DMS53 (cell line): ENCODE measurements at places on chromosomes 7 and 10.
A peak's percentile ranks its signal among the peaks of the same experiment; 100 is the strongest.

- DNase-seq, result no peak
Observed at GRCh38 chr7:96953676-96954513, 51.5 kb upstream of the DLX6 start.

DNA sequence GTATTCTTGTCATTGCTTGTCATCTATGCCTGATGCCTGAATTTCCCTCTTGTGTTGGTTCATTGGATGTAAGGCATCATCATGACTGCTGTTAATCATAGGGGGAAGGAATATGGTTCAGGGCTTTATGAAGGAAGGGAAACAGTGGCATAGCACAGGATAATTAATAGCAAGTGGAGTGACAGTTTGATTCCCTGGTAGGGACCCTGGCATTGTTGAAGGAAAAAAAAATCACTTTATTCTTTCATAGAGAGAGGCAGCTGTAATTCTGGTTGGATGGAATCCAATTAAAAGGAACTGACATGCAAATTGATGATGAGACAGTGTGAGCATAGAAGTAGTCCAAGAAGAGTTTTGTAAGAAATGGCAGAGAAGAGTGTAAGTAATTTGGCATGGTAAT, 121.4 kb downstream of the AUTS2 start:
- no peak for DNase-seq

DNA sequence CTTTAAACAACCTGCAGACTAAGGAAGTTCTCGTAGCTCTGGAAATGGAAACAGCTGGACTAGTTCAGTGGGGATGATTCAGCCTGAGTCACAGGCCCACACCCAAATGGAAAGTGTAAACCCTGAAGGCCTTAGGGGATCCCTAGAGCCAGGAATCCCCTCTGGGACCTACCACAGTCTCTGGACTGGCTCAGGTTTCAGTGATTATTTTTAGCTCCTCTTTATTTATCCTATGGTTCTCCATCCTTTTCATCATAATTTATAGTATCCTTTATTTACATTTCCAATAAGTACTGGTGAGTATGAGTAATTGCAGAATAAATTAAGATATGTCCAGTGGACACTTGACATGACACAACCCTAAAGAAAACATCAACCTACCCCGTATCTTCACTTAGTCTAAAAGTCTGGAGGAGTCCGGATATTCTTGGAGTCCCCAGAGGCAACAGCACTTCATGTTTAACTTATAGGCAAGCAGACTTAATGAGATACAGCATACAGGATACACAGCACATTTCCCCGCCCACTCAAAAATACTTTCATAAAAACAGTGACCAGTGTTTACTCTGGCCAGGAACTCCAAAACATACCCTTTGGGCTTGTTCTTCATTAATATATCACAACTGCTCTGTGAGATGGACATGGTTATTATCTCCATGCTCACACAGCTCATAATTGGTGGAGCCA, 28.4 kb upstream of the SEMA3E start:
- DNase-seq, result peak; percentile 89

DNA sequence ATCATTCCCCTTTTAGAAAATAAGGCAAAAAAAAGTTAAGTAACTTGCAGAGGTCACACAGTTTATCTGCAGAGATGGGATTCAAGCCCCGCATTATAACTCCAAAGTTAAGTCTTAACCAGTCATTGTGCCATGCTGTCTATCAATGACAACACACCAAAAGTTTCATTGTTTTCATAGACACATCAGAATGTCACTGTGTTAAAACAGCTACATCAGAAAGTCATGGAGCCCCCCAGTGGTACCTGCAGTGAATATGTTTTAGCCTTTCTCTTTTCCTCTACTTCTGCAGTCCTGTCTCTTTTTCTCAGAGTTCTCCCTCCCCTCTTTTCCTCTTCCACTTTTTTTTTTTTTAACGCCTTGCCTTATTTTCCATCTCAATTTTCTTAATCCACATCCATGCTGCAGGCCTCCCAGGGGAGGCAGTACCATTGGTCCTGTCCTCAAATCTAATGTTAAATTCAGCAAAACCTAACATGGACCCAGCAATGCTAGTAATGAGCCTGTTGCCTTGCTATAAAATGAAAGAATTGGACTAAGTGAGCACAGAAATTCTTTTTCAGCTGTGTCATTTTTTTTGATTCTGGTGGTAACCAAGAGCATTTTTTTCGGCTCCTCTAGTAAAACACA, 3.8 kb upstream of the NRCAM start:
- peak; percentile 83 for DNase-seq

GRCh38 chr10:71211053-71211452, 1.3 kb upstream of the UNC5B start:
- DNase-seq, result no peak

DNA sequence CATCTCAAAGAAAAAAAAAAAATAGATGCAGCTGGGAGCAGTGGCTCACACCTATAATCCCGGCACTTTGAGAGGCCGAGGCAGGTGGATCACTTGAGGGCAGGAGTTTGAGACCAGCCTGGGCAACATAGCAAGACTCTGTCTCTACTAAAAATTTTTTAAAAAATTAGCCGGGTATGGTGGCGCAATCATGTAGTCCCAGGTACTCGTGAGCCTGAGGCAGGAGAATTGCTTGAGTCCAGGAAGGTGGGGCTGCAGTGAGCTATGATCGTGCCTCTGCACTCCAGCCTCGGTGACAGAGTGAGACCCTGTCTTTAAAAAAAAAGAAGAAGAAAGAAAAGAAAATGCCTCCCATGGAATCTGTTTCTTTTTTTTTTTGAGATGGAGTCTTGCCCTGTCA, 31.9 kb downstream of the GTF2IRD1 start:
- DNase-seq, result no peak

GRCh38 chr7:1899196-1899595, 229.1 kb downstream of the ELFN1 start:
- DNase-seq, result no peak

DNA sequence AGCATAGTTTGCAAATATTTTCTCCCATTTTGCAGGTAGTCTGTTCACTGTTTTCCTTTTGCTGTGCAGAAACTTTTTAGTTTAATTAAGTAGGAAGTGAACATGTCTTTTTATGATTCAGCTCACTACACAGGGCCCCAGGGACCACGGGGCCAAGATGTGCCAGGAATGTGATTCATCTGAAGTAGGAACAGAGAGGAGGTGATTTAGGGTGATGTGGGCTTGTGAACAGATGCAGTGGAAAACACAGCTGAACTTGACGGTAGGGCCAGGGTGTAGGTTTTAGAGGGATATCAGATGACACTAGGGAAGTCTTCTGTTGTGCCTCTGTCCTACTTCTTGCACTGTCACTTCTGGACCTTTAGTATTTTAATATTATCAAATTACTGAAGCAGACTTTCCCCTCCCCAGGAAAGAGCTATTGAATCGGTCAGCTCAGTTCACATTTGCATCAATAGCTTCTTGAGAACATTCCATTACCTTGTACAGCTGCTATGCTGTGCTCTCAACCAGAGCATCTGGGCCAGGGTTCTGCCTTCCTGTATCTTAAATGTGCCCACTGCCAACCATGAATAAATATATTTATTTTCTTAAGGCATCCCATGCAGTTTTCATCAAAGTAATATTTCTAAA, 96.9 kb downstream of the OSBPL3 start:
- DNase-seq, result peak; percentile 35

GRCh38 chr10:689452-690371, at the start of gene DIP2C:
DIP2C (minus strand) TSS chr10:689668; CDS start chr10:689578, 90 bp downstream.
- peak; percentile 94 for DNase-seq

DNA sequence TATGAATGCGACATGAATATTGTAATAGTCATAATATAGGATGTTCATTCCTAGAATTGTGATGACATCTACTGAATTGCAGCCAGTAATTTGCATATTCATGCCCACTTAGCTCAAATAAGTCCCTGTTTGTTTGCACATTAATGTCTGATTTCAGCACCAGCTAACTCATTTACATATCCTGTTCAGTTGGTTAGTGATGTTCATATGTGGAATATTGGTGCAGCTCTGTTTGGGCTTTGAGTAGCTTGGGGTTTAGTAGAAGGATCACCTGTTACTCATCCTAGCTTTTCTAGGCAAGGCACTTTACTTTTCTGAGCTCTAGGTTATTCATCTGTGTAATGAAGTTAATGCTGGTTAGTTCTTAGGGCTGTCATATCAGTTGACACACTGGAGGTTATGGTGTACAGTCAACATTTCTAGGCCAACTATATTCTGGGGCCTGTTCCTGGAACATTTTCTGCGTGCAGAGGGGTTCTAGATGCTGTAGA, 238.4 kb downstream of the EXOC4 start:
- no peak for DNase-seq

- peak; percentile 28 for DNase-seq
Observed at GRCh38 chr7:139660317-139661042, 117.3 kb downstream of the HIPK2 start.

GRCh38 chr10:23968301-23968700, 240.6 kb upstream of the KIAA1217 start:
- no peak for DNase-seq

DNA sequence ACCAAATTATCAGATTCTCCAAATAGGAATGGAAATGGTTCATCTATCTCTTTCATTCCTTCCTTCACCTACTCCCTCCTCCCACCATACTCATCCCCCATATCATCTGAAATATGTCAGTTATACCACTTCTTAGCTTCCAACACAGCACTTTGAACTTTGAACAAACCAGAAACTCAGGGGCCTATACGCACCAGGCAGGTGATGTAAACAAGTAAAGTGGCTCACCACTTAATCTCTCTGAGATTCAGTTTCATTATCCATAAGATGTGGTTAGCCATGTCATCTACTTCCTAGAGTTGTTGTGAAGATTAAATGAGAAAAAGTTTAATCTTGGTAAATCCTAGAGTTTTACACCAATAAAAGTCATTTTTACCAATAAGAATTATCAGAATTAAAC, 65.9 kb upstream of the LRRN3 start:
- DNase-seq, result peak; percentile 88

DNA sequence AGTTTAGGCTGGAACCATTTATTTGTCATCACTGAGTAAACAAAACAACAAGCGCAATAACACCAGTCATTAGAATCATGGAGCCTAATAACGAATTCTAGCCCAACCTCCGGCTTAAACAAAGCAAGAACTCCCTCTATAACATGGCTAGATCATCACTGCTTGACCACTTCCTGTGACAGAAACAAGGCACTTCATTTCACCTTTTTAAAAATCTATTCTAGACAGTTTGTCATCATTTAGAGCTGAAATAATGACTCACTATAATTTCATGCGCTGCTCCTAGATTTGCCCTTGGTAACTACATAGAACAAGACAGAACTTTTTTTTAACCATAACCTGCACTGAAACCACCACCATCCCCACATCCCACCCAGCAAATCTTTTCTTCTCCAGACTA, 81.3 kb downstream of the OSBPL3 start:
- DNase-seq, result no peak

GRCh38 chr10:123573236-123574108, 92.7 kb upstream of the GPR26 start:
- peak; percentile 57 for DNase-seq

DNA sequence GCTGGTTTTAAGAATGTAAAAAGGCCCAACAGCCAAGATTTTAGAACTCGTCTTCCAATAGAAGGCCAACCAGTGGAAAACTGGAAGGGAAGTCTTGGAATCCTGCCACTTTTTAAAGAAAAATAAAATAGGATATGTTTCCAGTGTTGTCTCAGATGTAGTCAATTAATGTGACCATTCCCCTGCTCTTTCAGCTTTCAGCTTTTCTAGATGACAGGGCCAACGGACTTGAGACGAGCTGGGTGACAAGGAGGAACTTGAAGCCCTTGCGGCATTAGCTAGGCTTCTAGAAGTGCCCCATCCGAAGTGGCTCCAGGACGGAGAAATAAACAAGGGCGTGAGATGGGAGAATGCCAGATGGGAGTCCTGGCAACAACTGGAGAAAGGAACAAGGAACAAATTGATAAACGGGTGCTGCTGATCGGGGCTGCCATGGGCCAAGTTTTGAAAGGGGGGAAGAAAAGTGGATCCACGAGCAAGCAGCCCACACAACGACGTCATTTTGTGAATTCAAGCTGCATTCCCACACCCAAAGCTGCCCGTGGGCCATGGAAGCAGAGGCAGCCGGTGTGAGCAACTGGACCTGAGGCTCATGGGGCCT, 42.3 kb downstream of the CTBP2 start:
- no peak for DNase-seq

DNA sequence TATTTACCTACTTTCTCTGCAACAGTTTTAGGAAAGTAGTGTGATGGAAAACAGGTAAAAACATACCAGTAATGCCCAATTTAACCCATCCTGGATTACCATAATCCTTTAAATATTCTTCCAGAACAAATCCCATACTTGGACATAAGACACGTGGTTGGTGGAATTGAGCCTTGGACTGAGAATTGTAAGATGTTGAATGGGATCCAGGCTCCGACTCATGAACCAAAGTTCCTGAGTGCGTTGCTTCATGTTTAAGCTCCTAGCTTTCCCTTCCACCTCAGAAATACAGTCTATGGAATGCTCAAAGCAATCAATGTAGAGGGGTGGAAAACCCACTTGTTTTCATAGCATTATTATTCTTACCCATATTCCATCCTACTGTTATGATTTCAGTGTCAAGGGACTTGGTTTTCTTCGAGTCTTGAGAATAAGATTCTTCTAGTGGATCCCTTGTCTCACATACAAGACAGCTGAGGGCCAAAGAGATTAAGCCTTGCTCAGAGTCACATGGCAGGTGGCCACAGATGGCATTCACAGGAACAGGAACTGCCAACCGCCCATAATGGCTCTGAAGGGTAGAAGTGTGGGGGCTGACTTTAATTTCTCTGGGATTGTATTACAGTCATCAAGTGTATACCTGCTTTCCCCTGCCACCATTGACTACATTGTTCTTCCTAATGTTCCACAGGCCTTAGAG, 171.2 kb downstream of the GFRA1 start:
- no peak for DNase-seq

DNA sequence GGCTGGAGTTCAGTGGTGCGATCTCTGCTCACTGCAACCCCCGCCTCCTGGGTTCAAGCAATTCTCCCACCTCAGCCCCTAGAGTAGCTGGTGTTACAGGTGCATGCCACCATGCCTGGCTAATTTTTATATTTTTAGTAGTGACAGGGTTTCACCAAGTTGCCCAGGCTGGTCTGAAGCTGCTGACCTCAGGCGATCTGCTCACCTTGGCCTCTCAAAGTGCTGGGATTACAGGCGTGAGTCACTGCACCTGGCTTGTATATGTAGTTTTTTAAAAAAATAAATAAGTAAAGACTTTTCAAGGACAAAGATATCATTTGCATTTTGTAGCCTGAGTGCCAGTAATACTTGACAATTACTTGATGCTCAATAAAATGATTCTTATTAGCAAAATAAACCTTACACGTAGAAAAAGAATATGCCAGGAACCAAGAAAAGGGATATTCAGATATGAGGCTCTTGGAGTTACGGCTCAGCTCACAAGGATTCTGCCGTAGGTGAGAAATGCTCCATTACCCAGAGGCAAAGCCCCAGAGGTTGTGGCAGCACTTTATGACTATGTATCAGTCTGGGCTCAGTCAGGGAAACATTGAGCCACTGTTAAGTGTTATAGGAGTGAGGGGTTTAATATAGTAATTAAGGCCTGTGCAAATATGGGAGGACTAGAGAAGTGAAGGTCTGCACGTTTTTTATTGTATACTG, 98.5 kb downstream of the TPST1 start:
- peak; percentile 37 for DNase-seq
